Nucleus accumbens (tissue), 56 donors: ENCODE measurements at places on chromosomes 11 and 22.
A peak's percentile ranks its signal among the peaks of the same experiment; 100 is the strongest.

DNA sequence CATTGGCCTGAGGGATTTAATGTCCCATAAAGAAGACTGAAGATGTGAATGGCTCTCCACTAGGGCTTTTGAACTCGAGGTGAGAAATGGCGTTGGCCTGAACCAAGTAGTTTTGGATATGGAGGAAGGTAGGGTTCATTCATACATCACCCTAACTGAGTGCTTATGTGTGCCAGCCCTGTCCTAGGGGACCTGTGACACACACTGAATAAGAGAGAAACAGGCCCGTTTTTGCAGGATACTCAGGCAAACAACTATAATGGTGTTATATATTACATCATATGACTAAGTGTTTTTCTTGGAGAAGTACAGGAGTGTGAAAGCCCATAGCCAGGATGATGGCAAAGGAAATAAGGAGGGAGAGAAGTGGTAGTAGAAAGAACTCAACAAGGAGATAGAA is 368.1 kb downstream of the TMEM135 start:
- DNase-seq = no peak

GRCh38 chr22:43385770-43386641 is 25.8 kb upstream of the MPPED1 start:
- DNase-seq = peak; percentile 50

- no peak for DNase-seq
Measured at GRCh38 chr11:107957109-107957588, 28.9 kb downstream of the RAB39A start.

GRCh38 chr11:108654994-108655631 is 9.8 kb upstream of the DDX10 start:
- no peak for DNase-seq

DNA sequence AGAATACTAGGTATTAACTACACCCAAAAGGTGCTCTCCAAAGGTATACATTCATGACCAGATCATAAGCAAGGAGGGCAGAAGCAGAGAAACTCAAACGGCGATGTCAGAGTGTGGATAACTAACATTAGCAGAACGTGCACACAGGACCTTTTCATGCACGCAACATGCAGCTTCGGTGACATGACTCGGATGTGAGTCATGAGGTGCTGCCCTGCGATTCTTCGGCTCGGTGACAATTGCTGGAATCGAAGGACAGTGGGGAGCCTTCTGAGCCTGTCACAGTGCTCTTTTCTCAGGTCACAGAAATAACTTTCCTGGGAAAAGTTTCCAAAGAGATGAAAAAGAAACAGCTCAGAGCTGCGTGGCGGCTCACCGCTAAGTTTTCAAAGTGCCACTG is 418.5 kb upstream of the SYN3 start:
- DNase-seq = no peak

DNA sequence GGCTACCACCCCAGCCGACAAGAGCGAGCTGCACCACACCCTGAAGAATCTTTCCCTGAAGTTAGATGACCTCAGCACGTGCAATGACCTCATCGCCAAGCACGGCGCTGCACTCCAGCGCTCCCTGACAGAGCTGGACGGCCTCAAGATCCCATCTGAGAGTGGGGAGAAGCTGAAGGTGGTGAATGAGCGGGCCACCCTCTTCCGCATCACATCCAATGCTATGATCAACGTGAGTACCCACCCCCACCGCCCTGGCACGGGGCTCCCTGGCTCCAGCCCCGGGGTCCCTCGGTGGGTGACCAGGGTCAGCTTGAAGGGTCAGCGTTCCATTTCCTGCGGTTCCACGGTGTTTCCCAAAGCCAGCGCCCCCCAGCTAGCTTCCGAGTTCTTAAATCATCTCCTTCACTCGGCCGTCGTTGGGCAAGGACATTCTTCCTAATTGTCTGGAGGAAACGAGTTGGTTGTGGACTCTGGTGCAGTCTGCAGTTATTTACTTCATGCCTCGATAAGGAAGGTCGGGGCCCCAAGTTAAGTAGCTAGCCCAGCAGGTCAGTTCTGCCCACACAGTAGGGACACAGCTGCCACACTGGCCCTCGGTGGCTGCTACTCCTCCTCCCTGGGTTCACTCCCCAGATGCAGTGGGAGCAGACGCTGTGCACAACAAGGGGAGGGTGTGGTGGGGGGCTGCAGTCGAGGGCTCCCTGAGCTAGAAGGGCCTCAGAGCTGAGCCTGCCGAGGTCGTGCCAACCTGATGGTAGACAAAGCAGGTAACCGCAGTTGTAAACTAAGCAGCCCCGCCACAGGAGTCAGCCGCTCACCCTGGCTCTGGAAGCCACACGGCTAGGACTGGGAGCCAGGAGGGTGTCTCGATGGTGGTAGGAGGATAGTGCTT is 97.9 kb downstream of the MORC2 start:
- no peak for DNase-seq

DNA sequence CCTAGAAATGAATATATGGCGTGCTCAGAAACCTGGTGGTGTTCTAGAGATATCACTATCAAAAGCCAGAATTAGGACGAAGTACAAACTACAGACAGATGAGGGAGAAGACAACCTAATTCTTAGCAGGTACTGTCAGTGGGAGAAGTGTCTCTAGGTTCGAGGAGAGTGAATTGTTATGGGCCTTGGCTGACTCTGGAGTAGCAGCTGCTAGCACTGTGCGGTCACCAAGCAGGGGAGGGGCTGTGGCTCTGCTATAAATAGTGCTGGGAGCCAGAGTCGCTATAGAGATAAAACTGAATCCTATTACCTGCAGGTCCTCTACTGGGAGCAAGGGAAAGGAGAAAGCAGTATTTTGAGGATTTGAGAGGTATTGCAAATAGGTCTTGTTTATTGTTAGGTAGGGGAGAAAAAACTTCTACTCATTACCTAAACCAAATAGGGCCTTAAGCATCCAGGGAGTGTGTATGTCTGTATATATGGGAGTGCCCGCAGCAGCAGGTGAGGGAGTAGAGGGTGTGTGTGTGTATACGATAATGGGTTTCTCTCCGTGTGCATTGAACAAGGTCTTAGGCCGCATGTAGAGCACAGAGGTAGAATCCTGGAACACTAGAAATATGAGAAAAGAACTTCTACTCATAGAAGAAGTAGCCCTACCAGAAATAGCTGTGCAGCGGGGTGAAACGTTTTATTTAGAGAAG is 2.2 kb downstream of the MADD start:
- no peak for DNase-seq

- no peak for DNase-seq
Measured at GRCh38 chr11:133732109-133732674, 113.1 kb downstream of the SPATA19 start.

DNA sequence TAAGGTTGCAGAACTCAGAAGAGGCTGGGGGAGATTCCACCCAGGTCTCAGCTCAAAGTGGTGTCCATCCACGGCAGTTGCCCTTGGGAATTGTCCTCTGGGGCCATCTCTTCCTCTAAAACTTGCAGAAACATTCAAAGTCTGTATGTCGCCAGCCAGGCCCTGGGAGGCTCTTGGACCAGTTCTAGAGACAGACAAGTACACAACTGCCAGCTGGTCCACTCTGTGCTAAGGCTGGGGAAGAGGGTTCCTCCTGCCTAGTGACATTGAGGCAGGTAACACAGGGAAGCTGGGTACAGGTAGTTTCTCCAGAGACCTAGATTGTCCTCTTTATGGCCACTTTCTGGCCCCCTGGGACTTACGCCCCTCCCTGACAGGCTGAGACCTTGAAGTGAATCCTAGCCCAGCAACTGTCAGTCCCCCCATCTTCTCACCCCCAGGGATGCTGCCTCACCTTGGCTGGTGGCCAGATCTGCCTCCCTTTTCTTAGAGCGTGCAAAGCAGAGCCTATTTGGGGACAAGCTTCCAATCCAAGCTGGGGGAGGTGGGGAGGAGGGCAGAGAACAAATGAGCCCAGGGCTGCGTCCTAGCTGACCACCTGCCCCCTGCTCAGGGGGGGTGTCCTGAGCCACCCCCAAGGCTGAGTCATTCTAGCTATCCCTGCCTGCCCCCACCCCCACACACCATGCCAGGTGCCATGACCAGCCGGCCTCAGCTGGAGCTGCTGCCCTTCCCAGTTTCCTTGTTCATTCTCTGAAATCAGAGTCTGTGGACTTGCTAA is 8.4 kb downstream of the FAM83F start:
- no peak for DNase-seq

- no peak for DNase-seq
Measured at GRCh38 chr11:78748918-78749690, 174.4 kb upstream of the NARS2 start.

DNA sequence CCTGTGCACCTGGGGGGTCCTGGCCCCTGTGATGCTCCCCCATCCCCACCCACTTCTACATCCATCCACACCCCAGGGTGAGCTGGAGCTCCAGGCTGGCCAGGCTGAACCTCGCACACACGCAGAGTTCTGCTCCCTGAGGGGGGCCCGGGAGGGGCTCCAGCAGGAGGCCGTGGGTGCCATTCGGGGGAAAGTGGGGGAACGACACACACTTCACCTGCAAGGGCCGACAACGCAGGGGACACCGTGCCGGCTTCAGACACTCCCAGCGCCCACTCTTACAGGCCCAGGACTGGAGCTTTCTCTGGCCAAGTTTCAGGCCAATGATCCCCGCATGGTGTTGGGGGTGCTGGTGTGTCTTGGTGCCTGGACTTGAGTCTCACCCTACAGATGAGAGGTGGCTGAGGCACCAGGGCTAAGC is 20.0 kb upstream of the TALDO1 start:
- DNase-seq = no peak

- no peak for DNase-seq
Measured at GRCh38 chr11:440065-441042, 1.5 kb downstream of the ANO9 start.

- no peak for DNase-seq
Measured at GRCh38 chr11:93361435-93361834, 30.9 kb downstream of the DEUP1 start.

GRCh38 chr11:46417711-46418110 is 26.1 kb upstream of the CHRM4 start:
- DNase-seq = no peak

DNA sequence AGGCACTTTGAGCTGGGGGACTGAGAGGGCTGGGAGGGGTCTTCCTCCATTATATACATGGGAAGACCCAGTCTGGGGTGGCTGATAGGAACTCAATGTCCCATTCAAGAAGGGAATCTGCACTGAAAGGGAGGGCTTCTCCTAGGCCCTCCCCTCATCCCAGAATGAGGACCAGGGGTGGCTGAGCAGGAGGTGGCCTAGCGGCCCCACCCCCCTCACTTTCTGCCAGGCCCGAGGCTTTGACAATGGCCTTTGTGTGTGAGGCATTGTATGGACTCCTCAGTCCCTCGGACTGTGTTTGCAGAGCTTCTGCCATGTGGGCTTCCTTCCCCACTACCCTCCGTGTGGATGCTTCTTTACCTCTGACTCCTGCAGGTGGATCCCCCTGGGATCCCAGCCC is 65.7 kb downstream of the NECTIN1 start:
- peak; percentile 81 for DNase-seq

DNA sequence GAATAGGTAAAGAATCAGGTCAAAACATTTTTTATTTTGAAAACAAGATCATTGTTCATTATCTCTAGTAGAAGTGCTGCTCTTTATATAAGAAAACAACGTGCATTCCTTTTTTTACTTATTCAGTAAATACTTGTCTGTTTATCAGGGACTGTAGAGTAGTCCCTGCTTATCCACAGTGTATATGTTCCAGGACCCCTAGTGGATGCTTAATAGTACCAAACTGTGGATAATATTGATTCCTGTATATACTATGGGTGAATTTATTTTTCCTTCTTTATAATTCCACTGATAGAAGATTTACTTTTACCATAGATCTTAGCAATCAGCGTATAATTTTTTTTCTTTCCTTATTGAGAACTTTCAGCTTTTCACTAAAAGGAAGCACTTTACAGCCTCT is 32.6 kb downstream of the CEP295 start:
- DNase-seq = no peak

- DNase-seq = no peak
Measured at GRCh38 chr11:122910775-122911174, 28.2 kb downstream of the JHY start.

- no peak for DNase-seq
Measured at GRCh38 chr11:87035976-87036583, 1.7 kb upstream of the TMEM135 start.

DNA sequence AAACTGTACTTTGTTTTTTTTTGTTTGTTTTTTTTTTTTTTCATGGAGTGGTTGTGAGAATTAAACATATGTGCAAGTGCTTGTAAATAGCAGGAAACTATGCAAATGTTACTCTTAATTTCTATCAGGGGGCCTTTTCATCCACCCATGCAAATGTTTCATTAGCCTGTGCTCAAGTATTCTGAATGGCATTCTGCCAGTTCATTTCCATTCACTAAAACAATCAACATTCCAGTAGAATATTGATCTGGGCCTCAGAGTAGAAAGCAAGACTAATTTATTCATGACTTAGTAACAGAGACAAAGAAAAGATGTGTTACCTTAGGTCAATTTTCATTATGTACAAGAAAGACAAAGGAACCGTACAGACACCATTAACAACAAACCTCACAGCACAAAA is 971.4 kb downstream of the DLG2 start:
- DNase-seq = no peak

DNA sequence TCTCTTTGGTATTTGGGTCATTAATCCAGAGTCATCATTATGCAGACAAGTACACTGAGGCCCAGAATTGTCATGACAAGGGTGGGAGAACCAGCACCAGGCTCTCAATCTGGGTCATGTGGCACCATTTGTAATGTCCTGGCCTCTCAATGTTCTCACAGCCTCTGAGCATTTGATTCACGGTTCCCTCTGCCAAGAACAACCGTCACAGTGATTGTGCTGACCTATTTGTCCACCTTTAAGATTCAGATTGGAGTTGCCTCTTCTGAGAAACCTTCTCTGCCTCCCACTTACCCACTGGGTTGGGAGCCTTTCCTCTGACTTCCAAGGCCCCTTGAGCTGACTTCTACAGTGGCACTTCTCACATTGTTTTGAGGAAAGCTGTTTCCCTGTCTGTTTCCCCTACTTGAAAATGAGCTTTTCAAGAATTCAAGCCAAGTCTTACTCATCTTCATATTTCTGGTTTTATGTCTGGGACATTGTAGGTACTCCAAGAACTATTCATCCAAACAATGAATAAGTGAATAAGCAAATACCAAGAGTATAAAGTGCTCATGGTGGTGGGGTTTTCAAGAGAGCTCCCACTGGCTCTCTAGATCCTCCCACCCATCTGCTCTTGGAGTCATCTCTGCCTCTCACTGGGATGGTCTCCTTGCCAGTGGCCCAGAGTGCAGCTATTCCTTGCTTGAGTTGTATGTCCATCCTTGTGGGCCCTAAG is 126.4 kb upstream of the E2F8 start:
- no peak for DNase-seq

DNA sequence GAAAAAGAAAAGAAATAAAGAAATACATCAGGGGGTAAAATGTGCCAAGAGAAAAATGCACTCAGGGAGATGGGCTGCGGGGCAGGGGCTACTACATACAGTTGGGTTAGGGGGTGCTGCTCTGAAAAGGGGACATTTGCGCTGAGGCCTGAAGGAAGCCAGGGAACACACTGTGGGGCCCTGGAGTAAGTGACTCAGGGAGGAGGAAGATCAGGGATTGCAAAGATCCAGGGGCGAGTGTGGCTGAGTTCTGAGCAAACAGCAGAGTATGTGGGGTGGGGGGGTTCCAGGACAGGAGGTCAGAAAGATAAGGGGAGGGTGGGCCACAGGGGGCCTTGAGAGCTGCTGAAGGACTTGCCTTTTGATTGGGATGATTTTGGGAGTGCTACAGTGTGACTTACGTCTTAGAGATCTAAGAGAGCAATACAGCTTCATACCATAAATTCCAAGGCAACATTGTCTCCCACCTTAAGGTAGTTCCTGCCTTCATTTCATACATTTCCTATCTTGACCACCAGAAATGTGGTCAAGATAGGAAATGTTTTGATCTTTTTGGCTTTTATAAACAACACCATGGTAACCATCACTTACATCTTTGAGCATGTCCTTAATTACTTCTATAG is 5.8 kb downstream of the A4GALT start:
- no peak for DNase-seq
